ENCODE measurements at places on chromosomes 1 and 21.

DNA sequence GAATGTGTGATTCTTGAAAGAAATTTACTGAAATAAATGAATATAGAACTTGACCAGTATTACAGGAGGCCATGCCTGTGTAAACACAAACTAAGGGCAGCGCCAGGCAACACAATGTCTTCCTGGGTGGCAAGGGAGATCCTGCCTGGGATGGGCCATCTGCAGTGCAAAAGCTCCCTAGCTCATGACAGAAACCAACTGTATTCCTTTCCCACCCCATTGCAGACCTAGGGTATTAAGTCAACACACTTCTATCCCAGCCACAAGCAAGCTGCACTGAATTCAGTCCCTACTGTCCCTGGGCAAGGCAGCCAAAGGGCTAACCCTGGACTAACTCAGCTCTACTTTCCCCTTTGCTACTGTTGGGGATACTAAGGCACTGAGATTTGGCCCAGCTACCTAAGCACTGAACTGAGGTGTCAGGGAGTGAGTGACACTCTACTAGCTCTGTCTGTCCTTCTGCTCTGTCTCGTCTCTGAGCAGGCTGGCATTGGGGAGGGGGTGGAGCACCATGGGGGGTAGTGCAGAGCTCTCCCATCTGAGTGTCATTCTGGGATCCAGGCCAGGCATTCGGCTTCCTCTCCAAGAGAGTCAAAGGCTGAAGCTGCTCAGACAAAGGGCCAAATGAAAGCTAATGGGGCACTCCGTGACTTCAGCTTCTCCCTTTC, 2.5 kb downstream of the INKA2 start:
- no peak for DNase-seq

DNA sequence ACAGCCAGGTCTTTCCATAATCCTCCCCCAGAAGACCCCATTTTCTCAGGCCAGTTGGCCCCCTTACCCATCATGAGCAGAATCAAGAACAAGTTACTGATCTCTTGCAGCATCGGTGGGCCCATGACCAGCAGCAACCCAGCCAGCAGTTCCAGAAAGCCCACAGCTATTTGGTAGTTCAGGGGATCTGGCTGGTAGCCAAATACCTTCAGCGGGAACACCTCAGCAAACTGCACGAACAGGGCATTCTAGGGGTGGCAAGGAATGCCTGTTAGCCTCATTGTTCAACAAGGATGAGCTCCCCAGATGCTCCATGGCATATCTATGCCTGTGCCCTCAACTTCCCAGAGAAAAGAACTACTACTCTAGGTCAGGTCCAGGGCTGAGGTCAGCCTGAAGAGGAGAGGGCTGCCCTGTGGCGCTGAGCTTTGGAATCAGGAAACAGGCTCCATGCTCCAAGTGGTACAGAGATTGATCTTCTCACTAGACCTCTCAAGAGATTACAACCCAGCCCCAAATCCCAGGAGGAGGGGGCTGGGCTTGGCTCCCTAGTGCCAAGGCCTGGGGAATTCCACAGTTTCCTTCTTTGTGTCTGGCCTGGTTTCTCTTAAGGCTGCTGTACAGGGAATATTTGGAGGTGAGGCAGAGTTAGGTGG, 1.3 kb downstream of the TMEM35B start:
- no peak for DNase-seq

GRCh38 chr21:39849014-39849655, 18.1 kb upstream of the PCP4 start:
- DNase-seq, result no peak

DNA sequence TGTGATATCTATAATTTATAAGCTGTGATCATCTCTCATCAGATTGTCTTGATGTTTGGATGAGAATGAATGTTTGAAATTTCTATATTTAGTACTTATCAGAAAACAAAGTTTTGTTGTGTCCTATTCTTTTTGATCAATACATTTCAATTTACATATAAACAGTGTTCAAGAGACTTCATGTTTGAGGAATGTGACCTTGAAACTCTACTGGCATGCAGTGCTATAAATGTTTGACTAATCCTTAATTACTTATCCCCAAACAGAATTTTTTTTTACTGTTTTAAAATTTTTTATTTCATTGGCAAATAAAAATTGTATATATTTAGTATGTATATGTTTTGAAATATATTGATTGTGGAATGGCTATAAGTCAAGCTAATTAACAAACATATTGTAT, 1.5 kb upstream of the PRKAA2 start:
- DNase-seq, result no peak

- no peak for DNase-seq
These were observed 182.5 kb downstream of the ZC3H11B start for GRCh38 chr1:219430419-219430818.

- DNase-seq, result no peak
These were observed 199.9 kb downstream of the PRDM2 start for GRCh38 chr1:13899856-13900255.

- DNase-seq, result peak; percentile 57
These were observed 8.7 kb upstream of the MDM4 start for GRCh38 chr1:204507317-204508105.

DNA sequence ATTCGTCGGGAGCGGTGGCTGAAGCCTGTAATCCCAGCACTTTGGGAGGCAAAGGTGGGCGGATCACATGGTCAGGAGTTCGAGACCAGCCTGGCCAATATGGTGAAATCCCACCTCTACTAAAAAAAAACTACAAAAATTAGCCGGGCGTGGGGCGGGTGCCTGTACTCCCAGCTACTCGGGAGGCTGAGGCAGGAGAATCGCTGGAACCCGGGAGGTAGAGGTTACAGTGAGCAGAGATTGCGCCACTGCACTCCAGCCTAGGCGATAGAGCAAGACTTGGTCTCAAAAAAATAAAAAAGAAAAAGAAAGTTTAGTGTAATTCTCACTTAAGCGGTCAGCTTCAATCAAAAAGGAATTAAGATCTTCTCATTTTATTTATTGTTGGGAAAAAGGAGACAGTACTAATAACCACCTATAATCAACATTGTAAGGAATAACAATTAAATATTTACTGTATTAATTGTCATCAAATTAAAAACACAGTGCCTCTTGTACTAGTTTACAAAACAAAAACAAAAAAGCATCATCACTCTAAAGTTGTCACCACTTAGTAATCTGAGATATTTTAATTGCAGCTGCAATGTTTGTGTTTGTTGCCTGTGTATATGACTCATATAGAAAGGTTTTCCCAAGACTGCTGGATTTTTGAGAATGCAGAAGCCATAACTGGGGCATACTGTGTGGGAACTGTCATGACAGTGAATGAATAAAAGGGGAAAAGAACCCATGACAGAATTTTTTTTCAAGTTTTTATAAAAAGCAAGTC, 3.7 kb downstream of the FBXO42 start:
- no peak for DNase-seq

DNA sequence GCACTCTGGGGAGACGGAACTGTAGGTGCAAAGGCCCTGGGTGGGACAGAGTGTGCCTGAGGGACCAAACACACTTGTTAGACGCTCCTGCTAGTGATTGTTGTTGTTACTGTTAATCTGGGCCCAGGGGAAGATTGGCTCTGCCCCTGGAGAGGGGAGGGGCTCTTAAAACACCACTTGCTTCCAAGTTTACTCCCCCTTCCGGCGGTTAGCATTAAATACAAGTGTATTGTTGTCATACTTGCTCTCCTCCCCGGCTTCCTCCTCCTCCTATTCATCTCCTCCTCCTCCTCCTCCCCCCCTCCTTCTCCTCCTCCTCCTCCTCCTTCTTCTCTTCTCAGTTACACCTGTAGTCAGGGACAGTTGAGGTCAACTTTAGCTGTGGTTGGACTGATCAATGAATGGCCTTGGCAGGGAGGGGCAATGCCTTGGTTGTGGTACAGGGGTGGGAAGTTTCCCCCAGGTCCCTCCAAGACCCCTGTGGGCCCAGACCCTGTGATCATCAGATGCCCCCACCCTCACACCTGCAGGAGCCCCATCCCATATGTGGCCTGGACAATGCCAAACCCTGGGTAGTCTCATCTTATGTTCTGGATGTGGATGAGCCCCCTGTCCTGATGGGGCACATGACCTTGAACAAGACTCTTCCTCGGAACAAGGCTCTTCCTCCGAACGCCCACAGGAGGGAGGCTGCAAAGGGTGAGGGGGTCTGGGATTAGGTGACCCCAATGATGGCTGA, 217.3 kb downstream of the PTPRU start:
- DNase-seq, result no peak

DNA sequence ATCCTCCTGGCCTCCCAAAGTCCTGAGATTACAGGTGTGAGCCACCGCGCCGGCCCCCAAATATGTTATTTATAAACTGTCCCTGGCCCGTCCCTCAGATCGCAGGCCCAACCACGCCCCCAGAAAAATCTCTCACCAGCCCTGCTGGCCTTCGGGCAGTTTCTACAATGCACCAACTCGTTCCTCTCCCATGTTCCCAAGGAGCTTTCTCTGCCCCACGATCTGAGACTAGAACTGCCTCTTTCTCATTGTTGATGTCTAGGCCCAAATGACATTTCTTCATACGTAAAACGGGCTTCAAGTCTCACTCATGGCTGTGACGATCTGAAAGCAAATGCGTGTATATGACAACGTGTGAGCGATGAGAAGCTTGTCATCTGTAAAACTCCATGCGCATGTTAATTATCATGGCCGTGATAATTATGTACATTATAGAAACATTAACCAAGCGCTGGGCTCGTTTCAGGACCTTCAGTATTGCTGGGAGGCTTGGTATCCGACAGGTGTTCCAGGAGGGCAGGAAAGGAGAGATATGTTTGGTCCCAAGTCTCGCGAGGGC, 748 bp upstream of the NIPAL3 start:
- DNase-seq, result no peak

DNA sequence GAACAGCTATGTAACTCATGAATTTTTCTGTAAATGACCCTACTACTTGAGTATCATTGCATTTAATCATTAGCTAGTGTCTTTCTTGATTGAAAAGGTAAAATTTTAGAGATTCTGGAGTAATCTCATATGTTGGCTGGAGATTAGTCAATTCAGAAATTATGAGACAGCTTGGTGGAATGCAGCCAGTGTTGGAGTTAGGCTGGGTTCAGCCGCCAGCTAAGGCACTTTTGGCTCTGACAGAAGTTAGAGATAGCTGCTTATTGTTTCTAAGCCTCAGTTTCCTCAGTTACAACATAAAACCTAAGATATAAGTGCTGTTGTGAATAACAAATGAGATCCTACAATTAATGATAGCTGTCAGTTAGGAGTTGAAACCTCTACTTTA, 49.4 kb downstream of the TBCE start:
- DNase-seq, result no peak

DNA sequence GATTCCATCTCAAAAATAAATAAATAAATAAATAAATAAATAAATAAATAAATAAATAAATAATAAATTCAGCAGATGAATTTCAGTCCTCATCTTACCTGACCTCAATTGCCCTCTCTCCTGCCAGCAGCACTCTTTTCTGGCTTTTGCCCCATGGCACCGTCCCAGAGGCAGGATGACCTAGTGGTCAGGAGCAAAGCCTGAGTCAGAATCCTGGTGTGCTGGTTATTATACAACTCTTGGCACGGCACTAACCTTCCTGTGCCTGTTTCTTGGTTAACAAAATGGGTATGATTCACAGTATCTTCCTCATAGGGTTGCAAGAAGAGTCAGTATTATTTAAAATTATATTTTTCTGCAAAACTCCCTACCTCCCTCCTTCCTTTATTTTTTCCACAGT, 43.0 kb downstream of the NKAIN1 start:
- no peak for DNase-seq

DNA sequence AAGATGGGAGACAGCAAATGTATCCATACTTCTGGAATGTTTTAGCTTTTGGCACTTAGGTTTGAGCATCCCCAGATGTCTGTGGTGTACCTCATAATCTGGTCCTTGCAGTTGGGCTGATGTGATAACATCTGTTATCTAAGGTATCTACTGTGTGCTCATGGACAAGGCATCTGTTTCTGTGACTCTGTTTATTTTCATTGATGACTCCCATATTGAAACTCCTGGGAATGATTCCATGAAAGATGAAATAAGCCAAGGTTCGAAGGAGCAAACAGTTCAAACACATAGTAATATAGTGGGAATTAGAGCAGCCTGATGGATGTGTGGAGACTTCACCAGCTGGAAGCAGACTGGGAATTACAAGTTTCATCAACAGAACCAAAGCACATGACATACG, 20.7 kb upstream of the TRIM45 start:
- DNase-seq, result no peak

GRCh38 chr1:223003549-223003948, 139.5 kb downstream of the TLR5 start:
- DNase-seq, result no peak

- no peak for DNase-seq
These were observed 4.1 kb upstream of the TOE1 start for GRCh38 chr1:45335855-45336324.

- no peak for DNase-seq
These were observed 49.6 kb upstream of the EDEM3 start for GRCh38 chr1:184804220-184804619.

DNA sequence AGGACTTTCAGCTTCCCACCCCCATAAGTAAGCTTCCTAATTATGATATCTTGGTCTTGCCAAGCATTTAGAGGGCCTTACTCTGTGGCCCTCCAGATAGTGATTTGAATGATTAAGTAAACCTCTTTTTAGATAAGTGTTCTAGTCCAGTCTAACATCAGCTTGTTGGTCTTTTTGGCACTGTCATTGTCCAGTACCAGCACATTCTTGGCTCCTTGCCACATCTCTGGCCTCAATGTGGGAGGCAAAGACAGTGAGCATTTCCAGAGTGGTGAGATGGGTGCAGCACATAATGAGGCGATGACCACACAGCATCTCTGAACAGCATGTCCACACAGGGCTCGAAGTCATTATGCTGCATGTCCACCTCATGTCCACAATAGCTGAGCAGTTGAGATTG, 6.1 kb downstream of the CAPZA1 start:
- DNase-seq, result no peak

GRCh38 chr1:21904704-21905520, 32.2 kb downstream of the HSPG2 start:
- DNase-seq, result no peak

GRCh38 chr1:181104042-181104789, 15.7 kb downstream of the IER5 start:
- DNase-seq, result no peak

GRCh38 chr1:234897754-234898454, 230.7 kb downstream of the TOMM20 start:
- DNase-seq, result no peak

- DNase-seq, result no peak
These were observed 137.9 kb upstream of the UBE2U start for GRCh38 chr1:64065571-64065970.

DNA sequence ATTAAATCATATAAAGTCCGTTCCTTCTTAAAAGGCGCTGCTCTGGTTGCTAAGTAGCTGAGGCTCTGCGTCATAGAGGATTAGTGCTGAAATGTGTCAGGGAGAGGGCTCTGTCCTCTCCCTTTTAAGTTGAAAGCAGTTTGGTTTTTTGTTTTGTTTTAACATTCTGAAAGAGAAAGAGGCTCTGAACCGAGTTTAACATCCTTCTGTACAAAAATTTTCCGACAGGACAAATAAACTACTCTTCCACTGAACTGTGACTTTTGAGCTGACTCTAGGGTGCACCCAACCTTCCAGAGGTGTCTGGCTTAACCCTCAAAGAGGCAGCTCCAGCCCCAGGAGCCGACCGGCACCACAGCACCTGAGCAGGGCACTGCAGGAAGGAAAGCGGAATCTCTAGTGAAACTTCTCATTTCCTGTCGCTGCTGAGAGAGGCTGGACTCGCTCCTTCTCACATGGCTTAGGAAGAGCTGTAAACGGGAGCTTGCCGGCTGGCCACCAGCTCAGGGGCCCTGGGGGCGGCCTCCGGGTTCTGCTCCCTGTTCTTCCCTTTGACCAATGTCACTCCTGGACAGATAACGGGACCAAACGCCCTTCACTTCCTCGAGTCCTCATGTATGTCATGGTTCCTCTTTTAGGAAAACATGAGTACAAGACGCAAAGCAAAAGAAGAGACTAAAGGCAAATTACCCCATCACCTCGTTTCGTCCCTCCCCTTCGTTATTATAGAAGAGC, 1.2 kb downstream of the VAV3 start:
- no peak for DNase-seq
